Activated CD4-positive, alpha-beta memory T cell treated with anti-CD3 and anti-CD28 coated beads for 36 hours (primary cell): ENCODE measurements at places on chromosomes 11 and 22.

DNA sequence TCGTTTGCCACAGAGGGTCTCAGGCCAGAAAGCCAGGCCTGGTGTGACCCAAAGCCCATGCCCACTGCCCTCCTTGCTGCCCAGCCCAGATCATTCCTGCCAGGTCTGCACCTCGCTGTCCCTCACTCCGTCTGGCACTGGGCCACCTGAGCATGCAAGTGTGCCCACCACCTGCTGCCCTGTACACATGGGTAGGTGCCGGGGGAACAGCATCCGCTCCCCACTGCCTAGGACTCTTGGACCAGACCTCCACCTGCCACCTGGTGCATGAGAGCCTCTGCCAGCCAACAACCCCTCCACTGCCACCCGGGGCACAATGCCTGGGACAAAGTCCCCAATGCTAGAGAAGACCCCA lies 12.5 kb downstream of the MGAT3 start:
- no peak for DNase-seq

- DNase-seq, result no peak
Measured at GRCh38 chr11:12840871-12841660, 166.8 kb downstream of the TEAD1 start.

DNA sequence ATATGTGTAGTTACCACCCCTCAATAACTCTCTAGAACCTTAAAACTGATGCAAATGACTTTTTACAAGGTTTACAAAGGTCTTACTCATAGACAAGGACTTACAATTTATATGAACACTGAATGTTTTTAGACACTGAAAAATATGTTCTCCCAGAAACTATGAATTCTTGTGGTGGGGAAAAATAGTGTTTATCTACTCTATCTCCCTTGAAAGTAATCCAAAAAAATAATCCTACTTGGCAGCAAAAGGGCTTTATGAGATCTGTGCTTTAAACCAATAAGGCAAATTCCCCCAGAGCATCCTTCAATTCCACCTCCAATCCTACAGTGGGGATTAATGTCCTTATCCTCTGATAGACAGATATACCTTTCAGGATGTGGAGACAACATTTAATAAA lies 1984.1 kb upstream of the RAG2 start:
- no peak for DNase-seq

DNA sequence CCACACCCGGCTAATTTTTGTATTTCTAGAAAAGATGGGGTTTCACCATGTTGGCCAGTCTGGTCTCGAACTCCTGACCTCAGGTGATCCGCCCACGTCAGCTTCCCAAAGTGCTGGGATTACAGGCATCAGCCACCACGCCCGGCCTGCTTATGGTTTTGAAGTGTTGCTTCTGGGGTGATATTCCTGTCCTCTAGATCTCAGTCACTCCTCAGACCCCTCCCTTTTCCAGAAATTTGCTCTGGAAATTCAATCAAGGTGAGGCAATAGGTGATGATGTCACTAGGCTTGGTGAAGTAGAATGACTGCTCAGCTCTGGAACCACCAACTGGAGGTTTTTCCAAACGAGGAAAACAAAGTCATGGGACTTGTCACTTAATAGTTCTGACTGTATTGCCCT lies 36.6 kb upstream of the CREB3L1 start:
- DNase-seq, result no peak

DNA sequence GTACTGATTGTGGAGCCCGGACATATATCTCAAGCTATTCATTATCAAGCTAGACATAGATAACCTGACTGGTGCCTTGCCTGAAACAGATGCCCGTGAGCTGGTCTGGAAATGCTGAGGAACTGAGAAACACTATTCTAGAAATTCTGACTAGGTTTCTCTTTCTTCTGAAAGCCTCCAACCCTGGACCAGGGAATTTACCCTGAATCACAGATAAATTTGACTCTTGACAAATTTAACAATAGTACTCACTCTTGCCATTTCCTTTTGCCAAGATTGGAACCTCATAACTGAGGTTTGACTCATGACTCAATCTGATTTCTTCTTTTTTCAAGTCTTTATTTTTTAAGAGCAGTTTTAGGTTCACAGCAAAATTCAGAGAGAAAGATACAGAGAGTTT lies 189.6 kb upstream of the SYN3 start:
- no peak for DNase-seq

DNA sequence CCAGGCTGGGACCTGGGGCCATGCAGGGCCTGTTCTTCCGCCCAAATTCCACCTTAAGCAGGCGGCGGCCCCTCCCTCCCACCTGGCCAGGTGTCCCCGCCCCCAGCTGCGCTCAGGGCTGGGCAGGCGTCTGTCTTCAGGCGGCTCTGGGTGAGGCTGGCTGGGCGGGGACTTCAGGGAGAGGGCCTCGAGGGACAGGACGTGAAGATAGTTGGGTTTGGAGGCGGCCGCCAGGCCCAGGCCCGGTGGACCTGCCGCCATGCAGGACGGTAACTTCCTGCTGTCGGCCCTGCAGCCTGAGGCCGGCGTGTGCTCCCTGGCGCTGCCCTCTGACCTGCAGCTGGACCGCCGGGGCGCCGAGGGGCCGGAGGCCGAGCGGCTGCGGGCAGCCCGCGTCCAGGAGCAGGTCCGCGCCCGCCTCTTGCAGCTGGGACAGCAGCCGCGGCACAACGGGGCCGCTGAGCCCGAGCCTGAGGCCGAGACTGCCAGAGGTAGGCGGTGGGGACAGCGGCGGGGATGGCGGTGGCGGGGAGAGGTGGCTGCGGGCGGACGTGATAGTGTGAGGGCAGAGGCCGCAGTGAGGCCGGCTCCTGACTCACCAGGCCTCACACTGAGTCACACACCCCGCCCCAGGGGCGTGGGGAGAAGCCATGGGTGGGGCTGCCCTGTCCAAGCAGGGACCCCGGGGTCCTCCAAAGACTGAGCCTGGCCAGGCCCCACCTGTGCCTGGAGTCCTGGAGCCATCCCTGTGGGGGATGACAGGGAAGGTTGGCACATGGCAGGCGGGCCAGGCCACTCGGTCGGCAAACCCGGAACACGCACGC lies at the start of gene PKP3:
PKP3 (plus strand) TSS at position 176 of the 824 bp plus-strand sequence; CDS start at position 260, 84 bp downstream.
- no peak for DNase-seq

GRCh38 chr22:35177811-35178210 lies 79.5 kb upstream of the HMGXB4 start:
- no peak for DNase-seq
